Stimulated activated CD4-positive, alpha-beta T cell treated with anti-CD3 and anti-CD28 coated beads, Interleukin-4, amount 100 ng/mL, for 48 hours (primary cell): ENCODE measurements at places on chromosomes 12 and 14.

GRCh38 chr14:82029038-82029437 is 495.4 kb upstream of the SEL1L start:
- no peak for DNase-seq

GRCh38 chr12:103020839-103021238 is 63.4 kb downstream of the ASCL1 start:
- no peak for DNase-seq

- DNase-seq = no peak
Observed at GRCh38 chr12:124233041-124233796, 61.7 kb upstream of the RFLNA start.

DNA sequence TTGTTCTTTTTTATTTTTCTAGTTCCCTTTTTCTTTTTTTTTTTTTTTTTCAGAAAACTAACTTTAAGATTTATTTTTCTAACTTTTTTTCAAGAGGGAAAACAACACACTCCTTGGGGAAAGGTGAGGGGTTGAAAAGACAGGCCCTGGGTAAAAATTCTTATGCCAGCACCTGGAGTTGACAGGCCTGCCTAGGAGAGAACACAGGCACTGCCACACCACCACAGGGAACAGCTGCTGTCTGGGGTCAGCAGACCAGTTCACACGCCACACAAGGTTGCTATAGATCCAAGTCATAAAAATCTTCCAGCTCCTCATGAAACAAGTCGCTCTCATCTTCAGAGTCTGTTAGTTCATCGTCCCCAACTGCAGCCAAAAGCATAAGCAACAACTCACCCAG is 246.4 kb downstream of the C12orf50 start:
- DNase-seq = no peak

GRCh38 chr14:22557846-22558220 is 31.2 kb downstream of the DAD1 start:
- DNase-seq = no peak

- peak; percentile 12 for DNase-seq
Observed at GRCh38 chr12:32107359-32108267, 966 bp downstream of the BICD1 start.

- no peak for DNase-seq
Observed at GRCh38 chr14:61379639-61380184, 58.3 kb downstream of the PRKCH start.

- DNase-seq = no peak
Observed at GRCh38 chr12:124543052-124543589, 24.3 kb downstream of the NCOR2 start.

GRCh38 chr14:99664058-99664936 is 19.4 kb downstream of the HHIPL1 start:
- DNase-seq = no peak

GRCh38 chr14:70654632-70655031 is 12.9 kb downstream of the TTC9 start:
- DNase-seq = no peak

GRCh38 chr12:5614256-5614655 is 182.3 kb downstream of the NTF3 start:
- no peak for DNase-seq

DNA sequence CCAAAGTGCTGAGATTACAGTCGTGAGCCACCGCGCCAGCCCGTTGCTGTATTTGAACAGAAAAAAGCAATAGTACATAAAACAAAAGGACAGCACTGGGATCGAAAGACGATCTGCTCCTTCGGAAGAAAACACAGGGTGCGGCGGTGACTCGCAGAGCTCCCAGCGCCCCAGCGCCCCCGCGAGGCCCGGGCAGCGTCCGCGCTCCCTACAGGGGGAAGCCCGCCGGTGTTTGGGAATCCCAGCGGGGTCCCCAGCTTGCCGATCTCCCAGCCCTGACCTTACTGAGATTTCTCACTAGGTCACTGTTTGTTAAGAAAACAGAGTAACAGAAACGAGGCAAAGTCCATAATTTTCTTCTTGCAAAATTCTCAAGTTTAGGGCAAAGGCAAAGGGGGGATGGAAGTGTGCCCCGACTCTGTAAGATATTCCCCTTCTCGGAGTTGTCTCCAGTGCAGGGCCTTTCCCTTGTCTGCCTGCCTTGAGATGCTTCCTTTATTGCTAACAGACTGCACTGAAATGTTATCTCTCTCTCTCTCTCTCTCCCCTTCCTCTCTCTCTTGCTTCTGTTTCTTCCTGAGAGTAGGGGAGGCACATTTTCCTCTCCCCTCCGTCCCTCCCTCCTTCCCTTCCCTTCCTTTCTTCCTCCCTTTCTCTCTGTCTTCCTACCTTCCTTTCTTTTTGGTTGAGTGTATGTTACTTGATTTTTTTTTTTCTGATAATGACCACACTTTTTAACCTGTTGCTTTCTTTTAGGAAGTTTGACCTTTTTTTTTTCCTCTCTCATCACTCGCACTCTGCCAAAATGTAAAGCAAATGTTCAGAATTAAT is 91.9 kb downstream of the TMEM30B start:
- DNase-seq = peak; percentile 27

GRCh38 chr14:37062191-37062803 is 110.1 kb downstream of the SLC25A21 start:
- DNase-seq = no peak

GRCh38 chr14:69921052-69921451 is 41.8 kb downstream of the SMOC1 start:
- no peak for DNase-seq

GRCh38 chr12:127165567-127166392 is 1101.2 kb upstream of the TMEM132C start:
- DNase-seq = peak; percentile 77

DNA sequence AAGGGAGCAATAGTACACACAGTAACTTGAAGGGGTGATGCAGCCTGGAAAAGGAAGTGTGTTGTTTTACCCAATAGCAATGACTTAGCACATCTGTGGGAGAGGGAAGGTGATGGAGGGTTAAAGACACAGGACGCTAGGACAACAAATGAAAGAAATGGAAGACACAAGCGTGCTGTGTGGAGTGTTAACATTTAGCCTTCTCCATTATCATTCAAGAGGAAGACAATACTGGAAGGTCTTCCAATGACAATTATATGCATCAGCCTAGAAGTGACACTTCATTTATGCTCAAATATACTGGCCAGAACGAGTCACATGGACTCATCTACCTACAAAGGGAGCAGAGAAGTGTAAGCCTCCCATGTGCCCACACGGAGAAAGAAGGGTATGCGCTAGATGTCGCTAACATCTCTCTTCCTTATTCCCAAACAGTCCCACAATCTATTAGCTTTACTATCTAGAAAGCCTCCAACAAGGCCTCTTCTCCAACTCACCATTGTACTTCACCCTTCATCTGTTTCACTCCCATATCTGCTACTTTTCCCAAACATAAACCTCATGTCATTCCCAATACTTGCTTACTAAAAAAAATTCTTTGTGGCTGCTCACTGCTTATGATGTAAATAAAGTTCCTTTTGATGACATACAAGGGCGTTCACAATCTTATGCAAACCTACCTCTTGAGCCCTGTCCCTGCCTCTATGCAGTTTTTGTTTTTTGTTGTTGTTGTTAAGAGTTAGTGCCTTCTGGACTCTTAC is 20.3 kb downstream of the PPM1H start:
- no peak for DNase-seq

DNA sequence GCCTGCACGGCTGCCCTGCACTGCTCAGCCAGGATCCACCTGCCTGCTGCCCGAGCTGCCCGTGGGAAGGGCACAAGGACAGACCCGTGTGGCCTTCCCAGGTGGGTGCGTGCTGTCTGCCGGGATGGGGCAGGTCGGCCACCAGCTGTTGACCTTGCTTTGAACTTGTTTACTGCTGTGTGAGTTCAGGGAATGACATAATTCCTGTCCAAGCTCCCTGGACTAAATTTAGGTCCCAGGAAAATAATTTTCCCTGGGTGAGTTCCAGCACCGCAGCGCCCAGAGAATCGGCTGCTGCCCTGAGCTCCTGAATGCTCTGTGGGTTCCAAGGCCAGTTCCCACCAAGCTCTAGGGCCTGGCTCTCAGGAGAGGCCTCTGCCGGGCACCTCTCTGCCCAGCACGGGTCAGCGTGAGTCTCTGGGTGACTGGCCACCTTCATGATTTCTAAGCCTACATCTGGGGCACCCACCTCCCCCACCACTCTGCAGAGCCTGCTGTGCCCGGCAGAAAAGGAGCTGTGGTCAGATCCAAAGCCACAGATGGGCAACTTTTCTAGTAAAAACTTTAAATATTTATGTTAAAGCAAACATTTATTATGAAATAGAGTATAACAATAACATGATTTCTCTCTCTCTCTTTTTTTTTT is 27.2 kb upstream of the MLXIP start:
- DNase-seq = no peak

- DNase-seq = no peak
Observed at GRCh38 chr12:53907103-53907502, 31.5 kb upstream of the HOXC13 start.

GRCh38 chr14:82724316-82724715 is 1190.7 kb upstream of the SEL1L start:
- DNase-seq = no peak

DNA sequence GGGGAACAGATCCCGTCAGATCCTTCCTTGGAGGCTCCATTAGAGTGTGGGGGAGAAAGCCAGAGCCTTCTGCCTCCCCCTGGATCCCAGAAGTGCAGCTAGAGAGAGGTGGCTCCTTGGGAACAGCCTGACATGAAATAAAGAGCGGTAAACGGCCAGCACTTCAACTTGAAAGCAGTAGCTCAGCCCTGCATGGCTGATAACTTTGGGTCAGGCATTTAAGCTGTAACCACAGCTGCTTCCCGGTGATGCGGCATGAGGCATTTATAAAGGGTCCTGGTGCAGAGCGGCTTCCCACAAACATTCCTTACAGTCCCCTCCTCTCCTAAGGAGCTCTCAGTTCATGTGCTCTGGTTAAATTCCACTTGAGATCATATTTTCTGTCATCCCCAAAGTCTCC is 960.3 kb downstream of the VRK1 start:
- no peak for DNase-seq

GRCh38 chr12:89461190-89461589 is 63.4 kb downstream of the GALNT4 start:
- no peak for DNase-seq

DNA sequence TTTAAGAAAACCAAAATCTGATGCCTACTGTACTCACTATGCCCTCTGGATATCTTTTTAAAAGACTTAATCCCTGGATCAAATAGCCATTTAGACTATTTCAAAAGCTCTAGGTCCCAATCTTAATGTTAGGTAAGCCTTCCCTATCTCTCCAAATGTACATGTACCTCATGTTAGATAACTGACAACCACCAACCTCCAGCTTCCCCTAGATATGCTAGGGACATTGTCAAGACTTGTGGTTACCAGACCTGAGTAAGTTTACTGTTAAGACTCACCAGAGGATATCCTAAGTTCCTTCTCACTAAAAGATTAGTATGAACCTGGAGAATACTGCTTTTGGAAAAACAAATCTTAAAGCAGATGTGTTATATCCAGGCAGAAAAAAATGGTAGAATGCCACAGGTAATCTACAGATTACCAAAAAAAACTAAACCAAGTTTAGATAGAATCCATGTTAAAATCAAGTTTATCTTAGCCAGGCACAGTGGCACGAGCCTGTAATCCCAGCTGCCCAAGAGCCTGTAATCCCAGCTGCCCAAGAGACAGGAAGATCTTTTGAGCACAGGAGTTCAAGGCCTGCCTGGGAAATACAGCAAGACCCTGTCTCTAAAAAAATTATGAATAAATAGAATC is 9.7 kb downstream of the NAP1L1 start:
- no peak for DNase-seq

GRCh38 chr12:93844164-93844784 is 167.1 kb downstream of the CRADD start:
- no peak for DNase-seq
